CD4-positive, alpha-beta memory T cell (primary cell): ENCODE measurements at places on chromosomes 2 and 18. TPM values are rescaled to one million over a fixed set of nuclear protein-coding genes. Genes with fewer than 3 reads are reported as not detected.

- H3K4me3 ChIP-seq: no peak overlapping the region
- H3K27me3 ChIP-seq: no peaks in the 10 kb centered on the region
- DNase-seq: no peak
- H3K27ac ChIP-seq: no peak overlapping the region
- H3K4me1 ChIP-seq: no peaks in the 10 kb centered on the region
Measured at GRCh38 chr2:225690153-225690552, 290.6 kb downstream of the NYAP2 start.

GRCh38 chr2:138244501-138244925 is 257.1 kb upstream of the SPOPL start:
- no peaks in the 10 kb centered on the region for H3K36me3 ChIP-seq
- H3K4me3 ChIP-seq: no peak overlapping the region
- no peak for DNase-seq
- H3K27ac ChIP-seq: no peak overlapping the region
- no peaks in the 10 kb centered on the region for H3K4me1 ChIP-seq

GRCh38 chr18:75130591-75131328 is 78.2 kb downstream of the PTGR3 start:
- no peaks in the 10 kb centered on the region for H3K4me1 ChIP-seq
- H3K36me3 ChIP-seq: no peaks in the 10 kb centered on the region
- no peaks in the 10 kb centered on the region for H3K27me3 ChIP-seq
- H3K4me3 ChIP-seq: no peak overlapping the region
- no peak for DNase-seq

DNA sequence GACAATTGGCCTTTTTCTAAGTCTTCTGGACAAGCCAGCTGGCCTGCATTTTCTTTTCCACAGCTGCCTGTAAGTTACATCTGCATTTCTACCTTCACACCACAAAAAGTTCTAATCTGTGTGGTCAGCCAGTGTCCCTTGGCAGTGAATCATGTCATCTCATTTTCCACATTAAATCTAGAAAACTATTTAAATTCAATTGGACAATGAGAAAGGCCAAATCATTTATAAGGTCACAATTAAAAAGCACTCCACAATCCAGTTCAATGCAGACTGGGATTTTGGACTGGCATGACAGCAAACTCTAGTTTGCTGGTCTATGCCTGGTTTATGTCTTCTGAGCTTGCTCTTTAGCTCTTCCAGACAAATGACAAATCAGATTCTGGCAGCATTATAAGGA is 494.2 kb upstream of the SPHKAP start:
- H3K4me1 ChIP-seq: no peaks in the 10 kb centered on the region
- no peak overlapping the region for H3K4me3 ChIP-seq
- no peak overlapping the region for H3K27ac ChIP-seq
- DNase-seq: no peak
- no peaks in the 10 kb centered on the region for H3K36me3 ChIP-seq

- H3K4me3 ChIP-seq: no peak overlapping the region
- H3K4me1 ChIP-seq: no peaks in the 10 kb centered on the region
- no peak for DNase-seq
- no peaks in the 10 kb centered on the region for H3K36me3 ChIP-seq
Measured at GRCh38 chr2:53452957-53453748, 314.5 kb upstream of the CHAC2 start.

DNA sequence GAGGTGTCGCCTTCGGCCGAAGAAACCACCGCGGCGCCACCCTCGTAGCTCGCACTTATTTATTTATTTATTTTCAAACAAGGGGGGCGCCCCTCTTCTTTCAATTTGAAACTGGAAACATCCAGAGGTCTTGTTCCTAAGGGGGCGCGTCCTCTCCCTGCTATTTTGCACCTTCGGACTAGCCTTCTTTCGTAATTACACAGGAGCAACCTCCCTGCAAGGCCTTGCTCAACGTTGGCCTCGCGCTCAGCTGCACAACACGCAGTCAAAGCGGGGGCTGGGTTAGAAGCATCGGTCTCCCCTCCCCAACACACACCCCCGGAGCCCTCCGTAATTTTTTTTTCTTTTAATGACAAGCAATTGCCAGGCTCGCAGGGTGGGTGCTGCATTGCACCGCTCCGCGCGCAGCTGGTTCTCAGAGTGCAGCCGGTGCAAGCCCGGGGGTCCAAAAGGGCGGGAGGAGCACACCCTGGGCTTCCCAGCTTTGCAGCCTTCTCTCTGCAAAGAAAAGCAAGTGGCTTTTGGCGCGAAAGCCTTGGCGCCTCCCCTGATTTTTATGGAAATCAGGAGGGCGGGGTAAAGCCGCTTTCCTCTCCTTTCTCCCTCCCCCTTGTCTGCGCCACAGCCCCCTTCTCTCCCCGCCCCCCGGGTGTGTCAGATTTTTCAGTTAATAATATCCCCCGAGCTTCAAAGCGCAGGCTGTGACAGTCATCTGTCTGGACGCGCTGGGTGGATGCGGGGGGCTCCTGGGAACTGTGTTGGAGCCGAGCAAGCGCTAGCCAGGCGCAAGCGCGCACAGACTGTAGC is at the start of gene MYCN:
Gene MYCN, plus strand, starts transcription at position 697 of the 807 bp plus-strand sequence. CDS start 1,515 bp downstream, outside the sequence.
- DNase-seq: peak; percentile 16
- no peak within 1 kb of the TSS for H3K27ac ChIP-seq
- H3K4me3 ChIP-seq: no peak within 1 kb of the TSS

- H3K27me3 ChIP-seq: no peaks in the 10 kb centered on the region
- peaks cover 12% of the 10 kb centered on the region for H3K4me1 ChIP-seq
- no peaks in the 10 kb centered on the region for H3K36me3 ChIP-seq
- DNase-seq: no peak
- no peak overlapping the region for H3K27ac ChIP-seq
Measured at GRCh38 chr2:161981679-161982250, 92.2 kb downstream of the DPP4 start.

The IKZF2 gene
- 0.14 TPM for polyA plus RNA-seq
